ENCODE measurements at places on chromosomes 2 and 18.

- no peak for DNase-seq
Observed at GRCh38 chr18:42654556-42654955, 460.9 kb downstream of the RIT2 start.

GRCh38 chr2:169080250-169081069 lies 11.1 kb downstream of the DHRS9 start:
- DNase-seq = no peak

DNA sequence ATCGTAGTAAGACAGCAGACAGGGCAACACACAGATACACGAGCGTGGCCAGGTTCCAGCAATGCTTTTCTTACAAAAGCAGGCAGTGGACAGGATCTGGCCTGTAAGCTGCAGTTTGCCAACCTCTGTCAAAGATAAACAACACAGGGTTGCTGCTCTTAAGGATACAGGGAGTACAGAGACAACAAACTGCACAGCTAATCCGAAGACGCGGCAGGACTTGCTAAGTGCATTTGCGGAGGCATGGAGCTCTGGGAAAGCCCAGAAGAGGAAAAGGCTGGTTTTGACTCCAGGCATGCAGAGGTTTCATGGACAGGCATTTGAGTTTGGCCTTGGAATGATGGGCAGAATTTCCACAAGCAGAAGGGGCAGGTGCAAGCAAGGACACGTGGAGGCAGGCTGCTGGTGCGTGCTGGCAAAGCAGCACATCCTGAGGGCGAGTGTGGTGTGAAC lies 24.4 kb downstream of the SERTAD2 start:
- DNase-seq = no peak

DNA sequence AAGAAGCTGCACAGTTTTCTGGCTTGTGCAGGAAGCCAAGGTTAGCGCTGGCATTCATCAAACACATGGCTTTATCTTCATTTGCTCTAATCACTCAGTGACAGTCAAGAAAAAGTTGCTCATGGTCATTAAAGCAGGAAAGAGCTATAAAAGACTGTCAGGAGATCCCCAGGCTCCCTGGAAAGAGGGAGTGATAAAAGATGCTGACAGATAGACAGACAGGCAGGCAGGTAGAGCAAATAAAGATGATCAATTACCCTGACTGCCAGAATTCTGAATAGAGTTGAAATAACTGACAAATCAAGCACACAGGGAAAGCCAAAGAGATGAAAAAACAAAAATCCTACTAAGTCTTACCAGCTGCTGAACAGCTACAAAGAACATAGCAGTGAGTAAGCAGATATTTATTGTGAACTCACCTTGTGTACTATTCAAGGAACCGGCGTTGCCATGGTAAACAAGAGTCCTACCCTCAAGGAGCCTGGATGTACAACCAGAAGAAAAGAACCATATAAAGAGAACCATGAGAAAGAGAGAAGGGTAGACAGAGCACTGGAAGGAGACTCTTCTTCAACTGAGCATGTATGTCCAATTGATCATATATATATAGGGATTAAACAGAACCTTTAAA lies 68.0 kb downstream of the RNF152 start:
- DNase-seq = no peak

DNA sequence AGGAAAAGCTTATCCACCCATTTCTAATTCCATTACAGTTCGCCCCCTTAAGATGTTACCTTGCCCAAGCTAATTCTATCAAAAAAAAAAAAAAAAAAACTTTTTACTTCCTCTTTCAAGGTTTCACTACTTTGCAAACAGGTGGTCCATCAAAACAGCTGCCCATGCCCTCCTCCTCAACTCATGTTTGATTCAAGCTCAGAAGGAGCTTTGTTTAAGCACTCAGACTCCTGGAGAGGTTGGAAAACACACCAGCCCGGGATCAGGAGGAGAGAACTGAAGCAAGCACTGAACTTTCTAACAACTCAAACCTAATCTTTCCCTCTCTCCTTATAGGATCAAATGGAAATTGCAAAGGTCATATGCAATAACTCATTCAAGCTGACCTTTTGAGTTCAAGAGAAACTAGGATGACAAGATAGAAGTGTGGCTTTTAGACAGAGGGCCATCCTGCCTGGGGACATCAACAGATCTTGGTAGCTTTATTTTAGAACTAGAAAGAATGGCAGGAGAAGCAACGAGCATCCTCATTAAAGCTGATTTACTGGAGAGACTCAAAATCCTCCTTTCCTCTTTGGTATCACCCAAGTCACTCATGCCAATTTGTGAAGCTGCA lies 28.3 kb upstream of the FZD7 start:
- no peak for DNase-seq

DNA sequence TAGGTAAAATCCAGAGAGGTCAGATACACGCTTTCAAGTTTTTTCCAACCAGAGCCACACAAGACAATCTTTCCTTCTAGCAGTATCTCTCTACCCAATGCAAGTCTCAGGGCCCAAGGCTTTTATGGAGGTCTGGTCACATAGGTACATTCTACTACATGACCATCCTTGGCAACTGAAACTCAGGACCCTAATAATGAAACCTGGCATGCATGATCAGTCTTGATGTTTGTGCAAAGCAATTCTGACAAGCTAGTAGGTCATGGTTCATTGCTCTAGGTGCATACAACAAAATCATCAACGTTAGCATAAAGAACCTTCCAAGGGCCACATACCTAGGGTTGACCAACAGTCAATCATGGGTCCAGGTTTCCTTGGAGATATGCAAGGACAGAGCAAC lies 33.2 kb upstream of the CCDC88A start:
- no peak for DNase-seq

DNA sequence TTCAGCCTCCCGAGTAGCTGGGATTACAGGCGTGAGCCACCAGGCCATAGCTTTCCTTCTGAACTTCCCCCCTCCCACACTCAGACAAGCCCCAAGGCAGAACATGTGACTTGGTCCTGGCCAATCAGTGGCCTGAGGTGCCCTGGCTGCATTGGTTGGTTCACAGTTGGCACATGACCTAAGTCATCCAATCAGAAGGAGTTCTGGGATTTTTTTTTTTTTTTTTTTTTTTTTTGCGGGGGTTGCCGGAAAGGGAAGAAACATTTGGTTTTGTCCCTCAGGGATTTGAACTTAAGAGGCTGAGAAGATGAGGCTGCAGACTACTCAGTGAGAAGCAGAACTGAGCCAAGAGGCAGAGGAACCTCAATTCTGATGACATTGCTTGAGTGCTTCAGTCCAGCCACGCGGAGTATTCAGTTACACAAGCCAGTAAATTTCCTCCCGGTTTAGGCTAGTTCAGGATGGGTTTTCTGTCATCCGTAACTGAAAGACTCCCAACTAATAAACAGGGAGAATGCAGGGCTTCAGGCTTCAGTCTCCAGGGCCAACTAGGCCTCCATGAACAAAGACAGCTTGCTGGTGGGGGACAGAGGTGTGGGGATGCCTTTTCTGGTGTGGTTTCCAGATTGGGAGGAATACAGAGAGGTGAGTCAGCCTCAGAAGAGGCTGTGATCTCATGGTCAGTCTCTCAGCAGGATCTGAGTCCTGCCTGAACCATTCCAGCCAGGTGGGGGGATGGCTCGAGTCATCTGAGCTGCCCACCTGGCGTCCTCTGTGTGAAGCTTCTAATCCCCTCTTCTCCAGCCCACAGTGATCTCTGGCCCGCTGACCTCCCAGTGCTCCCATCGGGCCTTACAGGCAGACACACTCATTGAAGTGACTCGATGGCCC lies 9.2 kb downstream of the PTMA start:
- no peak for DNase-seq

DNA sequence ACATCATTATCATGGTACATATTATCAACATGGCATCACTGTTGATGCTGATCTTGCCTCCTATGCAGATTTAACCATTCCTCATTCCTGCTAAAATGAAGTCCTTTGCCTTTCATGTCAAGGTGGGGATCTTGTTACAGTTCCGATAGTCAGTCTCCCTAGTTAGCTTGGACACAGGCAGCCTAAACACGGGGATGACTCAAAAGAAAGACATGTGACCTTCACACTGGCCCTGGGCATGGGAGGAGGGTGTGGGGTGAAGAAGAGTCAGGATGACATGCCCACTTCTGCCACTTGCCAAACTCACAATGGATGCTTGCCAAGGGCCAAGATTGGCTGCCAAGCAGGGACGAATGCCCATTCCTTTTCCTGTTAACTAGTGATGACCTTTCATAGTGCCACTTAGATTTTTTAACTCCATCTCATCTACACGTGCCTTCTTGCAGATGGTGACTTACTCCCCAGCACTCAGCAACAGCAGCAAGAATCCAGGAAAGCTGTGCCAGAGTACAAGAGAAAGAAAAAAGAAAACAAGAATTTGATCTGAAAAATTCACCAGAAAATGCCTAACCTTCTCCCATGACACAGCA lies 13.9 kb upstream of the SLC1A4 start:
- DNase-seq = no peak

DNA sequence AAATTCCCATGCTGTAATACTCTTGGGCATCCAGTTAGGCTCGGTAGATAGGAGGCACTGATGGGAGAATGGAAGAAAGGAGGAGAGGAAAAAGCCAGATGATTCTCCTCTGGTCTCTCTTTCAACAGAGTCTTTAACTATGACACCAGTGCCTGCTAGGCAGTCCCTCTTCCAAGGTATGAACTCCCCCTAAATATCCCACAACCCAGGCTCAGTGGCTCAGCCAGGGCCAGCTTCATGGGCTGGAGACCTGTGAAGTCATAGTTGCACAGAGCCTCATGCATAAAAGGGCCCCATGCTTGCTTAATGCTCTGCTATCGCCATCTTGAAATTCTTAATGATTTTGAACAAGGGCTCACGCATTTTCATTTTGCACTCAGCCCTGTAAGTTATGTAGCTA lies 869.2 kb upstream of the GCFC2 start:
- no peak for DNase-seq

- DNase-seq = no peak
Observed at GRCh38 chr2:164661349-164661748, 40.1 kb upstream of the GRB14 start.

DNA sequence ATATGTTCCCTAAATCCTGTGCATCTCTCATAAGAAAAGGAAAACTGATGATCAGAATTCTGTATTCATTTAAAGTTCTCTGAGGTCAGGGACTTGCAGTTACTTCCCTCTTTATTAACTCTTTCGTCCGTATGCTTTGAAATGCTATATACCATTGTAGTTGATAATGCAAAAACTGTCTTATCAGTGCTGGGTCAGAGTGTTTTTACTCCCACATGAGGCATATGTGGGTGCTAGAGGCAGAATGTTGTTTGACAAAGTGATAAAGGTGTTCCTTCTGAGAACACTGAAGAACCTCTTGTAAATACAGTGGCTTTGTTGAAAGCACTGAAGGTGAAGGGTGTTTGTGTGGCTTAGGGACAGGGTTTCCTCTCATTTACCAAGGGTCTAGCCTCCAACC lies 136.5 kb upstream of the NFATC1 start:
- DNase-seq = no peak

GRCh38 chr2:121099329-121100290 lies 185.4 kb downstream of the TFCP2L1 start:
- DNase-seq = no peak

DNA sequence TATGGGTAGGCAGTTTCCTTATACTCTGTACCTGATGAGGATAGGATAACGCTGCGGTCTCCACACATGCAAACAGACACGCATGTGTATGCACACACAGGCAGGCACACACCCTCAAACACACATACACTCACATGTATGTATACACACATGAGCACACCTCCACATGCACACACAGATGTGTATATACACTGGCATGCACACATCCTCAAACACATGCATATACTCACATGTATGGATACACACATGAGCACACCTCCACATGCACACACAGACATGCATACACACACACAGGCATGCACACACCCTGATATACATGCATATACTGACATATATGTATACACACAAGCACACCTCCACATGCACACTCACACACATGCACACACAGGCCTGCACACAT lies 267.8 kb upstream of the HDAC4 start:
- DNase-seq = no peak

DNA sequence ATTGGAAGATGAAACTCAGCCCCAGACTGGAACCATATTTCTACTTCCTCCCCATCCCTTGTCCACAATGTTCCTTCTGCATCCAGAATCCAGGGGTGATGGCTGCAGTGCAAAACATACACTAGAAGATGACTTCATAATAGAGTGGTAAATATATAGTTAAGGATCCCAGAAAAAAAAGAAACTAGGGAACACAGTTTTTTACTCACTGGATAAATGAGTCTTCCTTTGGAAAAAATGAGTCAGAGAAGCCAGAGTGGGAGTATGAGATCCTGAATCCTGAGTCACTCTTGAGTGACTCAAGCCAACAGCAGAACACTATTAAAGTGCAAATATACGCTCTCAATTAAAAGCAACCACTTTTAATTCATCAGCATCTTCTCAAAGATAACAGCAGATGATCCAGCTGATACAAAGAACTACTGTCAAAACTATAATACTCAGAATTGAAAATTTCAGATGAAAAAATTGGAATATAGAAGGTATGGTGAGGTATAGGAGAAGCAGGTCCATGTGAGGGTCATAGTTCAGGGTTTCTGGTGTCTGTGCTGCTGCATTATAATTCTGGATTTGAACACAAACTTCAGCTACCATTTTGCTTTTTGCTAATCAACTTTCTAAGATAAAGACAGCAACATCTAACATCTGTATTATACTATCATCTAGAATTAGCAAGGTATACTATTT lies 987.2 kb upstream of the CDH2 start:
- DNase-seq = no peak

GRCh38 chr2:9300829-9301453 lies 94.3 kb downstream of the ASAP2 start:
- DNase-seq = no peak

DNA sequence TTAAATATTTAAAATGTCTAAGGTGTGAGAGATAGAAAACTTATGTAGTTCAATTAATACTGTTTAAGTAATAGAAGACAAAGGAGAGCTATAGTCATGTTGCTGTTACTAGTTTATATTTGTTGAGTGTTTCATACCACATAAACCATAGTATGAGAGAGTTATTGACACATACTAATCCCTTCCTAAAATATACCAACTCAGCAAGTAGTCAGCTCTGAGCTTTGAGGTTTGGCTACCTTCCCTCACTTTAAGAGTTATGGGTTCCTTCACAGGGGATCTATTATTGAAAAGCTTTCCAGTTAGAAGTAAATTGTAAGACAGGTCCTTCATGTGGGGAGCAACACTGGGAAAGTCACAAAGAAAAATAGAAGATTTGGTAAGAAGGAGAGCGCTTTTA lies 701.6 kb upstream of the ZEB2 start:
- DNase-seq = no peak

- no peak for DNase-seq
Observed at GRCh38 chr2:60888853-60889252, 7.5 kb downstream of the REL start.

GRCh38 chr2:105517814-105518705 lies 119.2 kb upstream of the FHL2 start:
- no peak for DNase-seq

DNA sequence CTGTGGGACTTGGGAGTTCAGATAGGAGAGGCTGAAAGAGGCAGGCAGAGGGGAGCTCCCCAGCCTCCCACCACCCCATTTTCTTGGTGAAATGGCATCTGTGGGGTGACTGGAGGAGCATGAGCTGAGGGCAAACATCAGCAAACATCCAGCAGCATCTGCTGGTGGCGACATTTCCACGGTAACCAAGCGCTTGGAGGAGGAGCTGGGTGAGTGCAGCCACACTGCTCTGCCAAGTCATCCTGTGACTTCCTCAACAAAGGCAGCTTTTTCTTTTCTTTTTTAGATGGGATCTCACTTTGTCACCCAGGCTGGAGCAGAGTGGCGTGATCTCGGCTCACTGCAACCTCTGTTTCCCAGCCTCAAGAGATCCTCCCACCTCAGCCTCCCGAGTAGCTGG lies 5.6 kb downstream of the TXNL4A start:
- no peak for DNase-seq

All from T-helper 22 cell (primary cell).